Stimulated activated CD8-positive, alpha-beta memory T cell treated with anti-CD3 and anti-CD28 coated beads, Interleukin-2, amount 100 ng/mL, for 1 hour (primary cell): ENCODE measurements at places on chromosomes 6 and 20.

- DNase-seq = no peak
These were observed 23.3 kb downstream of the TMC2 start for GRCh38 chr20:2559651-2560050.

- DNase-seq = no peak
These were observed 248.9 kb downstream of the LRFN2 start for GRCh38 chr6:40338306-40338705.

- no peak for DNase-seq
These were observed 55.9 kb downstream of the MAP3K5 start for GRCh38 chr6:136736281-136736960.

DNA sequence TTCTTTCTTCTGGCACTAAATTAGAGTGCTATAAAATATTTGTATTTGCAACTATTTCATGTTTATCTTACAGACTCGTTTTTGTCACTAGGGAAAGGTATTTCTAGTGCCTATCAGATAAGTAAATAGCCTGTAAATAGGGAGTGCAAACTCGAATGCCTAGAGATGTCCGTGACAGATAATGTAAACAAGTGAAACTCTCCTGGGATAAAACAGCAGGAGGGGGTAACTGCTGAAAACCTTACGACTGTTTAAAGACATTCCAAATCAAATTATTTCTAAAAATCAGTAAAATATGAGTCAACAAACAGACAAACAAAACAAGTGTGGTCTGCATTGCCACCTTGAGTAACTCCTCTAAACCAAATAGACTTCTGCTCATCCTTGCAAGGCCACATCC, 932.1 kb downstream of the EYS start:
- no peak for DNase-seq

- no peak for DNase-seq
These were observed 80.4 kb downstream of the ARID1B start for GRCh38 chr6:156857573-156857972.

- DNase-seq = no peak
These were observed 169.1 kb upstream of the AKAP12 start for GRCh38 chr6:151070631-151071051.

DNA sequence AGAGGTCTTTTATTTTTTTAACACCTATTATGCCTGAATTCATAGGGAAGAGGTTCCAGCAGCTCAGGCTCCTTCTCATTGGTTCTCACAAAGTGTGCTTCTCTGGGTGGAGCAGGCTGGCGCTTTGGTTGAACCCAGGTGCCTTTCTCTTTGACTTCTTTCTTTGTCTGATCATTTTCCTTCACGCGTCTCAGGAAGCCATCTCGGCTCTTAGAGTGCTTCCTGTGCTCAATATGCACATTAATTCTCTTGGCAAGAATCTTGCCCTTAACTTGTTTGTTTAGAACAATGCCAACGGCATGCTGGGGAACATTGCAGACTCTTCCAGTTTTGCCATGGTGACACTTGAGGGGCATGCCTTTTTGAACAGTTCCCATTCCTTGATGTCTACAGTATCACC, 44.2 kb upstream of the RNF24 start:
- no peak for DNase-seq

- DNase-seq = no peak
These were observed 37.4 kb upstream of the HCRTR2 start for GRCh38 chr6:55136916-55137315.

DNA sequence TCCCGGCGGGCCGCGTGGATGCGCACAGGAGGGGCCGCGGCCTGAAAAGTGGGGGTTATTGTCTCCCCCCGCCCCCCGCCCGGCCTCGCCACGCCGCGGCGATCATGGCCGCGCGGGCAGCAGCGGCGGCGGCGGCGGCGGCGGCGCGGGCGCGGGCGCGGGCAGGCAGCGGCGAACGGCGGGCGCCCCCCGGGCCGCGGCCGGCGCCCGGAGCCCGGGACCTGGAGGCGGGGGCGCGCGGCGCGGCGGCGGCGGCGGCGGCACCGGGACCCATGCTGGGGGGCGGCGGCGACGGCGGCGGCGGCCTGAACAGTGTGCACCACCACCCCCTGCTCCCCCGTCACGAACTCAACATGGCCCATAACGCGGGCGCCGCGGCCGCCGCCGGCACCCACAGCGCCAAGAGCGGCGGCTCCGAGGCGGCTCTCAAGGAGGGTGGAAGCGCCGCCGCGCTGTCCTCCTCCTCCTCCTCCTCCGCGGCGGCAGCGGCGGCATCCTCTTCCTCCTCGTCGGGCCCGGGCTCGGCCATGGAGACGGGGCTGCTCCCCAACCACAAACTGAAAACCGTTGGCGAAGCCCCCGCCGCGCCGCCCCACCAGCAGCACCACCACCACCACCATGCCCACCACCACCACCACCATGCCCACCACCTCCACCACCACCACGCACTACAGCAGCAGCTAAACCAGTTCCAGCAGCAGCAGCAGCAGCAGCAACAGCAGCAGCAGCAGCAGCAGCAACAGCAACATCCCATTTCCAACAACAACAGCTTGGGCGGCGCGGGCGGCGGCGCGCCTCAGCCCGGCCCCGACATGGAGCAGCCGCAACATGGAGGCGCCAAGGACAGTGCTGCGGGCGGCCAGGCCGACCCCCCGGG, 637 bp downstream of the ARID1B start:
- peak; percentile 32 for DNase-seq

DNA sequence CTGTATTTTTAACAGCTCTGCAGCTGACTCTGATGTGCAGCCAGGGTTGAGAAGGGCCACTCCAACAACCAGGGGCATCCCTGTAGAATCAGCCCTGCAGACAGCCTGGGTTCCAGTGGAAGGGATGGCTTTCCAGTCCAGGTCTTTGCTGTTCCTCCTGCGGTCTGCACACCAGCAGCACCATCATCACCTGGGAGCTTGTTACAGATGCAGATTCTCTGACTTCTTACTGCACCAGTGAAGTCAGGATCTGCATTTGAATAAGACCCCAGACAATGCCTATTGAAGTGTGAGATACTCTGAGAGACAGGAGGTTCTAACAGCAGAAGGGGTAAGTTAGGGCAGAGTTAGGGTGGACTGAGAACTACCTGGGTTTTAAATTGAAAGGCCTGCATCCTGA, 151.3 kb downstream of the F13A1 start:
- no peak for DNase-seq

DNA sequence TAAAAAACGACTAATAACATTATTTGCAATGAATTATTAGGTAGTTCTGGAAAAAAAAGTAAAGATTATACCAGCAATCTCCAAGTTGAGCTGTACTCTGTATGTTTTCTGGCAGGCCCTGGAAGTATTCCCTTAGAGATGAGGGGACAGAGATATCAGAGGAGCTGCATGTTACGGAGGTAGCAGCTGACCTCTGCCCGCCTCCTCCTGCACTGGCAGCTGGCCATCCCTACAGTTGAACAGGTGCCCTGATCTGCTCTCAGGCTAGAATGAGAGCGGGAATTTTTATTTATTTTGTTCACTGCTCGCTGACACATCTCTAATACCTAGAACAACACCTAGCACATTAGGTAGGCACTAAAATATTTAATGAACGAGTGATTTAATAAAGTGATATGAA, 23.1 kb downstream of the FBXL4 start:
- DNase-seq = no peak

DNA sequence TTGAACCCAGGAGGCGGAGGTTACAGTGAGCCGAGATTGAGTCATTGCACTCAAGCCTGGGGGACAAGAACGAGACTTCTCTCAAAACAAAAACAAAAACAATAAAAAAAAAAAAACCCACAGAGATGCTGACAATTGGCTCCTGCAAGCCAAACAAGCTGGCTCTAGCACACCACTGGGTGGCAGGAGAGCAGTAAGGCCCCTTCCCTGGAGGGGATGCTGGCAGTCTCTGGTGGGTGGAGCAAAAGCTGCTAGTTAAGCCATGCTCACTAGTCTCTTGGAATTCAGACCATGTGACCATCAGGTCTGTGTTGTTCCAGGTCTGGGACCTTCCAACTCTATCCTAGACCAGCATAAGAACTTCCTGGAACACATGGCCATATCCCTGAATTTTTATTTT, 18.9 kb upstream of the DSN1 start:
- DNase-seq = no peak

- DNase-seq = no peak
These were observed 103.7 kb downstream of the FAM120B start for GRCh38 chr6:170410241-170410640.

- DNase-seq = no peak
These were observed 177.3 kb upstream of the CCN2 start for GRCh38 chr6:132128424-132128823.

DNA sequence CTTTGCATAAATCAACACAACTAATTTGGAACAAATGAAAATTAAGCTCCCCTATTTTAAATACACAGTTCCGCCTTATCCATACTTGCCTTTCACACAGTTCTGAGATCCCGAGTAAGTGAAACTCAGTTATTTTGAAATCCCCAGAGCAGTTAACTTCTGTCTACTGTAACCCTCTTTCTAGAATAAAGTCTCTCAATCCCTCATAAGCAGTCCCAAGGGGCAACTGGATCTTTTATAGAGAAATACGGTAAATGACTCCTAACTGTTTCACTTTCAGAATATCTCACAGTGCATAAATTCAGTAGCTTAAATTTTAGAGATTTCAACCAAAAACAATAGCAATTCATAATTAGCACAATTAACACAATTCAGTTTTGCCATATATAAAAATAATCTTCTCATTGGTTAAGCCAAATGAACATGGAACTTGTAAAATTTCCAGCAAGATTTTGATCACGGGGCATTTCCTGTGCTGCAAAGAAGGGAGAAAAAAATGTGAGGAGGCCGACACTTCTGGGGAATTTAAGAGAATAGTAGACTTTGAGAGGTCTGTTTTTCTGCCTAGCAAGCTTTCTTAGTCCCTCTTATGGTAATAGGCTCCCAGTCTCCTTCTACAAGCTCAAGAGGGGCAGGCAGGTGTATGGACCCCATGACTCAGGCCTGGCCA, 78.3 kb downstream of the KIF6 start:
- no peak for DNase-seq

DNA sequence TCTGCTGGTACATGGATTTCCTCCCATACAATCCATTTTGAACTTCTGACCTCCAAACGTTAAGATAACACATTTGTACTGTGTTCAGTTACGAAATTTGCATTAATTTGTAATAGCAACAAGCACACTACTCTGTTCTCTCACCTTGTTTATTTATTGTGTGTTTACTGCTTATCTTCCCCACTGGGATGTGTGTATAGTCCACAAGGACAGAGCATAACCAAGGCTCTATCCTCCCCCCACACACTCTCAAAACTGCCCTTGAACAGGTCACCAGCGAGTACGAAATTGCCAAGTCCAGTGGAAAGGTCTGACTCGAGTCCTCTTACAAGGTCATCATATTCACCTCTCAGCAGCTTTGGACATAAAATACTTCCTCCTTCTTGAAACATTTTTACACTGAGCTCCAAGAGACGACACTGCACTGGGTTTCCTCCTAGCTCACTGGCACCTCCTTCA, 18.6 kb downstream of the ADTRP start:
- no peak for DNase-seq

GRCh38 chr6:44080561-44081521, 46.4 kb downstream of the MRPL14 start:
- no peak for DNase-seq

DNA sequence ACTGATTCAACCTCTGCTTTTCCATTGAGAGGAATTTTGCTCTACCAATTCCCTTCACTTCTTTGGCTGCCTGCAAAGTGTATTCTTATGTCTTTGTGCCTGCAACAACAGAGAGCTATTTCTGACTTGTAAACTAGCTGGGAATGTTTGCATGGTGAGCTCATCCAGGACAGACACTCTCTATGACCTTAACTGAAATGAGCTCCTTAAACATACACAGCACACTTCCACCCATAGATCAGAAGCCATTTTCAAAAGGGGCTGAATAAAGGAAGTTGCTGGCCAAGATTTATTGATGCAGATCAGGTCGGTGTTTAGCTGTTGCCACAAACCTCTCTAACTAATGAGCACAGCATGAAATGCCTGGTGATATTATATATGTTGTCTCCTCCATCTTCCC, 377.7 kb downstream of the BTBD9 start:
- DNase-seq = no peak

DNA sequence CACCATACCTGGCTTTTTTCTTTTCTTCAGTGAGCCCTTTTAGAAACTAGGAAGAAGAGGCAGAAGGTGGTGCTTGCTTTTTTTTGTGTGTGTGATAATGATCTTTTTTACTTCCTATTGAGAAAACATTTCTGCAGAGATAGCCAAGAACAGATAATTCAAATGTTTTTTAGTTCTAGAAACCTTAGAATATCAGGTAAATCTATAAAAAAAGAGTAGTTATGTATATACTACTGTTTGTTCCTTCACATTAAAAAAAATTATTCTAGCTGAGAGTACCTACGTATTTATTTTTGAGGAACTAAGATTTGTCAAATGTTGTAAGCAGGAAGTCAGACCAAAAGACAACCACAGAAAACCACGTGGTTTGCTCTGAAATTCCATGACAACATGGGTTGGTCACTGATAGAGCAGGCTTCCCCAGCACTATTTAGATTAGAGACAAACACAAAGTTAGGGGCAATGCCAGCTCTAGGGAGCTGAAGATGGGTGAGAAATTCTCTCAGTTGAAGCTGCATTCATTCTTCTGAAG, 12.8 kb downstream of the STK4 start:
- DNase-seq = peak; percentile 45

- DNase-seq = no peak
These were observed 16.9 kb downstream of the SEC23B start for GRCh38 chr20:18524646-18525045.

- DNase-seq = no peak
These were observed 28.4 kb downstream of the IL20RA start for GRCh38 chr6:137016356-137016755.

DNA sequence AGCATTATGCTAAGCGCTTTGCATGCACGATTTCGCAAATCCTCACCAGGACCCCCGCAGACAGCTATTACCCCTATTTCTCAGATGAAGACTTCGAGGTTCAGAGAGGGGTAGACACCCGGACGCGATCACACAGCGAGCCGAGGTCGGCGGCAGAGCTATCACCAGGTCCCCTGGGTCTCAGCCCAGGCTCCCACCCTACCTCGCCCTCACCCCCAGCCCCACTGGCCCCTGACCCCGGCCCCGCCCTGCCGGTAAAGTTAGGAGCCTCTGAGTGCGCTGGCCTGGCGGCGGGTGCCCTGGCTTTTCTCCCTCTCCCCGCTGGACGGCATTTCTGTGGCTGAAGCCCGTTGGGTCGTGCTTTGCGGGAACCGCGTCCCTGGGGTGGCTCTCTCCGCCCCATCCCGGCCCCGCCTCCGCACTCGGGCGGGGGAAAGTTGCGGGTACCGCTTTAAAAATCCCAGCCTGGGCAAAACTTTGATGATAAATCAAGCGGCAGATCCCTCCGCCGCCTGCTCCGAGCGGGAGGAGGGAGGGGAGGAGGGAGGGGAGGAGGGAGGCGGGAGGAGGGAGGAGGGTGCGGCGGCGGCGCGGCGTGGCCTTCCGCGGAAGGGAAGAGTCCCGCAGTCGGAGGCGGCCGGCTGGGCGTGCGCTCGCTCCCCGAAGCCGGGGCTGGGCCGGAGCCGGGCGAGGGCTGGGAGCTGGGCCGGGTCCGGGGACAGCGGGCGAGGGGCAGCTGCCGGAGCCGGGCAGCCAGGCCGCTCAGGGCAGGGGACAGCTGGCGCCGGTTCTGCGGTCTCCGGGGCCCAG, at the start of gene VSTM2L:
VSTM2L (plus strand) TSS at position 624 of the 810 bp plus-strand sequence. CDS start 224 bp downstream, outside the sequence.
- no peak for DNase-seq

GRCh38 chr6:47134476-47135189, 92.5 kb upstream of the ADGRF1 start:
- DNase-seq = no peak

GRCh38 chr20:6184086-6184485, 61.3 kb upstream of the FERMT1 start:
- DNase-seq = no peak
